ENCODE measurements at places on chromosomes 16 and 17.

DNA sequence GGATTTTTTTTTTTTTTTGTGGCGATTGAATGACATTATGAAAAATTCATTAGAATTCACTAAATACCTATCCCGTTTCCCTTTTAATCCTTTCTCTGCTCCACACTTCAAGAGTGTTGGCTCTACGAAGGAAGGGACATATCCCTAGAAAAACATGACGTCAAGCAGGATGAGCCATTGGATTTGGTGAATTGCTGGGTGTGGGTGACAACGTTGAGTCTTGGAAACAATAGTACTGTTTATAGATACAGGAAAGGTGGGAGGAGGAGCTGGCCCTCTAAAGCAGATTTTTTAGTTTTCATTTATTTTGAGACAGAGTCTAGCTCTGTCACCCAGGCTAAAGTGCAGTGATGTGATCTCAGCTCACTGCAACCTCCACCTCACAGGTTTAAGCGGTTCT lies 167.6 kb upstream of the FAM20A start:
- DNase-seq = no peak

GRCh38 chr16:83328936-83329335 lies 478.8 kb upstream of the HSBP1 start:
- DNase-seq = no peak

DNA sequence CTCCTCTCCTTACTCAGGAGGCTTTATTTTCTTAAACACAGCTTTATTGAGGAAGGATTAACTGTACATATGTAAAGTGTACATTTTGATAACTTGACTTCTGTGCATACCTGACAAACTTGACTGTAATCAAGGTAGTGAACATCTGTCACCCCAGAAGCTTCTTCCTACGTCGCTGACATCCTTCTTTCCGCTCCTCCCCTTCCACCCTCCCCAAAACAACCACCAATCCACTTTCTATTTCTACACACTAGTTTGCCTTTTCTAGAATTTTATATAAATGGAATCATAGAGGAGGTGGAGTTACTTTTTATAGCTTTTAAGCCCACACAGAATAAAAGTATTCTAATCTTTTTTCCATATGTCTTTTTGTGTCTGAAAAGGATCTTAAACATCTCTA lies 225.2 kb upstream of the RBFOX1 start:
- no peak for DNase-seq

GRCh38 chr16:82621781-82622180 lies 5.0 kb upstream of the CDH13 start:
- no peak for DNase-seq

GRCh38 chr16:14502932-14503741 lies 126.9 kb downstream of the PARN start:
- no peak for DNase-seq

DNA sequence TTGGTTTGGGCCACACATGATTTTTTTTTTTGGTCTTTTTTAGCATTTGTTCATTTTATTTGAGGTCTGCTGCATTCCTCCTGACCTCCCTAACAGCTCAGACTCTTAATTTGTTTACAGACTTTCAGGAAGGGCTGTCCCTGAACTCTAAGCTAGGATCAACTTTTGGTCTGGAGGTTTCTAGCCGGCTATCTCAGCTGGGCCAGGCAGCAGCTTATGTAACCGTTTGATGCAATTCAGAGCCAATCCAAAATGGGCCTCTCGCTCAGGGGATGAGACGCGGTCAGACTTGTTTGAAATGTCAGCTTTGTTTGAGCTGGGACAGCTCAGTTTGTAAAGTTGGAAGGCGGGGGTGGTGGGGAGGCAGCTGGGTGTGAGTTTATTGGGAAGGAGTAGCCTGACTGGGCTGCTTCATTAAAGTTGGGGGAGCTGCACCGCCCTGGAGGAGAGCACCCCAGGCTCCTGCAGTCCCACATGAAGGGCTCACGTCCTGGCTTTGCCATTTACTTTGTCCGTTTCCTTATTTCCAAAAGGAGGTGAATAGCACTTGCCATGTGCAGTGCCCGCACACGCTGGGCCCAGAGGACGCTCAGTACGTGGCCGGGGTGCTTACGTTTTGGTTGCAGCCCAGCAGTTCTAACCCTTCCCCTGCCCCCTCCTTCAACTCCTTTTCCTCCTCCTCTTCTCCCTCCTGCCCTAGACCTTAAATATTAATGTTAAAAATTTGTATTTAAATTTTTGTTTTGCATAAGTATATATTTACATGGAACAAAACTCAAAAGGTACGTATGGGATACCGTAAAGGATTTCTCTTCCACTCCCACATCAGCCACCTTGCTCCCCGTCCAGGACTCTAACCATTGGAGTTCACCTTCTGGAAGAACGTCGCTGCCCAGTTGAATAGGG lies 121.2 kb downstream of the SNX29 start:
- no peak for DNase-seq

GRCh38 chr17:5861854-5862253 lies 208.3 kb upstream of the WSCD1 start:
- DNase-seq = no peak

GRCh38 chr17:3647769-3648555 lies 11.4 kb downstream of the CTNS start:
- DNase-seq = no peak

GRCh38 chr17:14732211-14732610 lies 431.3 kb downstream of the HS3ST3B1 start:
- DNase-seq = no peak

- DNase-seq = no peak
These were observed 1.4 kb upstream of the HS3ST3B1 start for GRCh38 chr17:14299280-14300141.

DNA sequence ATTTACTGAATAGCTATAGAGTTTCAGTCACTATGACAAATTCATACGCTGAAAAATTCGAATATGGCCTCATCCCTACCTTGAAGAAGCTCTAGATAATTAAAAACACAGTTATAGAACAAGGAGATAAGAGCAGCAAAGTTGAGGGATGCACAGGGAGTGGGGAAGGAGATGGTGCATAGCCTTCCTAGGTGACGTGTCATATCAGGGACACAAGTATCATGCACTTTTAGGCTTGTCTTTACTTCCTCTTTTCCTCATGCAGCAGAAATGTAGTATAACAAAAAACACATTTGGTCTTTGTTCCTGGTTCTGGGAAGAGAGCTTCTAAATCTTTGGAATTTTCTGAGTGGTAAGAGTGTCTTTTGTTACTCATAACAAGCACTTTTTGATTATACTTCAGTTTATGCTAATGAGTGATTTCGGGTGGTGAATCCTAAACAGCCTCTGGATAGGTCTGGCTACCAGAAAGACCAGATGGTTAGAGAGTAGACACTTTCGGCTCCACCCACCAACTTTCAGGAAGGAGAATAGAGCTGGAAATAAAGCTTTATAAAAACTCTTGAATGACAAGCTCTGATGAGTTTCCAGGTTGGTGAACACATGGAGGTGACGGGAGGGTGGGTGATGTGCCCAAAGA lies 341.4 kb downstream of the UTP18 start:
- DNase-seq = no peak

GRCh38 chr17:14482715-14483114 lies 181.8 kb downstream of the HS3ST3B1 start:
- DNase-seq = no peak

GRCh38 chr16:86558355-86559193 lies 3.5 kb upstream of the MTHFSD start:
- DNase-seq = no peak

DNA sequence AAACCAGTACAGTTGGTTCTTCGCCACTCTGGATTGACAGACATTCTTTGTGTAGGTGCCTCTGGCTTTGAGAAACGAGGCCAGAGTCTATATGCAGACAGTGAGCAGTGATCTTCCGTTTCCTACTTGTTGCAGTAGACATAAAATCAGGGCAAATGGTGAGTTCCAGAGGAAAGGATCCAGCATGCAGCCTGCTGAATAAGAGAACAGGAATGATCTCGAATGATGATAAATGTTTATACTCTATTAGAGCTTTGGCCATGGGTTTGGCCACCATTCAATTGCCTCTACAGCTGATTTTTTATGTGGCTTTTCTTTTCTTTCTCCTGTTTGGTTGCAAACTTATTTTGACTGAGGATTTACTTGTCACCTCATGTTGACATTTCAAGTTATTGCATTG lies 286.7 kb downstream of the IRX3 start:
- DNase-seq = no peak

GRCh38 chr17:37483311-37484039 lies 6.2 kb upstream of the DUSP14 start:
- no peak for DNase-seq

DNA sequence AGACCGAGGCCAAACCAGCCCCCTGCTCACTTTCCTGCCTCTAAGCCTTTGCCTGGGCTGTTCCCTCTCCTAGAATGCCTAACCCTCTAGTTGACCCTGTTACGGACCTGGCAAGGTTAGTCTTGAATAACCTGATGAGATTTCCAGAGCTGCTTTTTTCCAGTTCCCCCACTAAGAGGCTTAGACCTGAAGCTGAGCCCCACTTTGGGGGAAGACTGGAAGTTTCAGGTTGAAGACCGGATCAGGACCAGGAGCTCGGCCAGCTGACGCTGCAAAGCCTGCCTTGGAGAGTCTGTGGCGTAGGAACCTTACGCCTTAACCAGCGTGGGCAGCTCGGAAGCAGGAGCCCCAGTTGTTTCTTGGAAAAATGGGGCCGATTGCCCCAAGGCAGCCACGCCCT lies 129.8 kb downstream of the OR1D5 start:
- DNase-seq = no peak

- no peak for DNase-seq
These were observed 8.5 kb upstream of the ERN1 start for GRCh38 chr17:64138441-64138840.
